Smooth muscle cell of the brain vasculature (primary cell): ENCODE measurements at places on chromosomes 4 and X.
A peak's percentile ranks its signal among the peaks of the same experiment; 100 is the strongest.

- no peak for DNase-seq
Observed at GRCh38 chrX:132615391-132616131, 126.7 kb upstream of the MBNL3 start.

- DNase-seq: no peak
Observed at GRCh38 chr4:172412851-172413580, 599.8 kb downstream of the GALNTL6 start.

- no peak for DNase-seq
Observed at GRCh38 chr4:78753091-78753490, 23.1 kb upstream of the BMP2K start.

- no peak for DNase-seq
Observed at GRCh38 chrX:9859711-9860555, 73.7 kb downstream of the SHROOM2 start.

GRCh38 chr4:167032871-167033270 lies 201.4 kb downstream of the SPOCK3 start:
- DNase-seq: no peak

DNA sequence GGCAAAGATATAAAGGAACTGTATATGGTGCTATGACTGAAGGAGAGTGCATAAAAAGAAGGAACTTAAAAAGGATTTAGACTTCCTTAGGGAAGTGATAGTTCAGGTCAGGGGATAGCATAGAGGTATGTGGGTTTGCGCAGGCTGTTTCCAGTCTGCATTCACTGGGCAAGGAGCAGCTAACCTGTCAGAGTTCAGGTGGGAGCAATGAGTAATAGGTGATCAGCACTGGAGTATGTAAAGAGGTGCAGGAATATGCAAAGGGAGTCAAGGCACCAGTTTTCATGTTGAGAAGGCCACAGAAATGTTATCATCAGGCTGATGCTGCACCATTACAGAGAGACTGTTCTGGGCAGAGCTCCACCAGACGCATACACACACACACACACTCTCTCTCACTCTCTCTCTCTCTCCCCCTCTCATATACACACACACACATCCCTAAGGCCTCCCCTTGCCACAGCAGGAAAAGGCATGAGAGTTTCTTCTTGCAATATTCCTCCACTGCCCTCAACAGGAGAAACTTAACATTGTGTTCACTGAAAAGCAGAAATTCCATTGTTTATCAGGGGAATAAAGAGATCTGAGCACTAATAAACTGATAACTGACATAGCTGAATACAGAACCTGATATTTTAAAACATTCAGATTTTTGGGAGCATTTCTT lies 256.4 kb upstream of the GRID2 start:
- DNase-seq: no peak

- no peak for DNase-seq
Observed at GRCh38 chr4:43837171-43837570, 611.4 kb downstream of the KCTD8 start.

DNA sequence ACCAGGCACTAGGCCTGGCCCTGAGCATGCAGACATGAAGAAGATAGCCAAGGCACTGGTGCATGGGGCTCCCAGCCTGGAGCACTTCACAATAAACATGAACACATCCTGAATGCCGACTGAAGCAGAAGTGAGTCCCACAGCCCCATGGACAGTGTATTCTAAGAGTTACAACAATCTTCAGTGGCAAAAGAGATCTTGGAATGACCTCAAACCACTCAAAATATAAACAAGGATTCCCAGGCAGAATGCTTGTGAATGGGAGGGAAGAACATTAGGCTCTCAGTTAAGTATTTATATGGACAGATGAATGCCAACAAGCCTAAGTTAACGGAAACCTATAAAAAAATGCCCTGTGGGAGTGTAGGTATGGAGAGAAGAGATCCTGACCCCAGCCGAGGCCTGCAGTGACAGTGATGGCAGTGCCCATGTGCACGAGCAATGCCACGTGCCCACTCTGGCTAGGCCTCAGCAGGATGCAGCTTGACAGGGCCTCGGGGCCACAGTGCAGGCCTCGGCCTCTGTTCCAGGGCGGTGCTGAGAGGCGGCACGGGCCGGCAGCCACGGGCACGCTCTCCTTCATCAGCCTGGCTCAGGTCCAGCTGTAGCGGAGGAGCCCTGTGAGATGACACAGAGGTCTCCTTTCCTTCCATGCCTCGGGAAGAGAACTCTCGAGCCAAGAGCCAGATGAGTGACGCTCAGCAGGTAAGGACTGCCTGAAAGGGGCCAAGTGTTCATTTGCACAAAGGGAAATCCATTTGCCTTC lies 49.2 kb downstream of the IRF2 start:
- DNase-seq: no peak

DNA sequence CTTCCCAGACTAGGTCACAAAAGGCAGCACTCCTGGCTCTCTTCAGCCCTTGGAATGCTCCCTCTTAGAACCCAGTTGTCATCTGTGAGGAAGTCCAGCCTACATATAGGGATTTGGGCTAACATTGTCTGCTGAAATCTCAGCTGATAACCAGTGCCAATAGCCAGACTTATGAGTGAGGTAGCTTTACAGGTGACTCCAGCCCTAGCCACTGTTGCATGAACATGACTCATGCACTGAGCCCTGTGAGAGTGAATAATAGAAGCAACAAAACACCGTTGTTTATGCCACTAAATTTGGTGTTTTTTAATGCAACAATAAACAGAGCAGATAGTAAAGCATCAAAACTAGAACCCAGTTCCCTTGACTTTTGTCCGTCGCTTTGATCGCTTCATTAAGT lies 433.2 kb downstream of the STIM2 start:
- no peak for DNase-seq

DNA sequence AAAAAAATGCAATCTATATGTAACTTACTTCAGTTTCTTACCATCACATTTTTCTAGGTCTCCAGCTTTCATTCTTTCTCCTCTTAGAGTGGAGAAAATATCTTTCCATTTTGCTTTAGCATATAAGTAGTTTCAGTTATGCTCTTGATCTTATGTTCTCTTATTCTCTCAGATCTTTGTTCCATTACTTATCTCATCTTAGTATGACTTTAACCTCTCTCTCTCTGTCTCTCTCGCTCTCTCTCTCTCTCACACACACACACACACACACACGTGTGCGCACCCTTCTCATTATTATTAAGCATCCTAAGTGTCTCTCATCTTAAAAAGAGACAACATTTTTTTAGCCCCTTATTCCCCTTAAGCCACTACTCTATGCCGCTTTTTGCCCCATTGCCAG lies 92.8 kb downstream of the FAAH2 start:
- no peak for DNase-seq

- DNase-seq: peak; percentile 32
Observed at GRCh38 chrX:10496345-10496965, 123.9 kb downstream of the MID1 start.

- DNase-seq: no peak
Observed at GRCh38 chrX:132216806-132217202, 2.4 kb downstream of the RAP2C start.

GRCh38 chr4:169158861-169159260 lies 111.9 kb downstream of the SH3RF1 start:
- no peak for DNase-seq

GRCh38 chr4:104989371-104989770 lies 157.3 kb upstream of the TET2 start:
- no peak for DNase-seq

GRCh38 chr4:52752936-52753335 lies 1.7 kb upstream of the ERVMER34-1 start:
- DNase-seq: no peak

DNA sequence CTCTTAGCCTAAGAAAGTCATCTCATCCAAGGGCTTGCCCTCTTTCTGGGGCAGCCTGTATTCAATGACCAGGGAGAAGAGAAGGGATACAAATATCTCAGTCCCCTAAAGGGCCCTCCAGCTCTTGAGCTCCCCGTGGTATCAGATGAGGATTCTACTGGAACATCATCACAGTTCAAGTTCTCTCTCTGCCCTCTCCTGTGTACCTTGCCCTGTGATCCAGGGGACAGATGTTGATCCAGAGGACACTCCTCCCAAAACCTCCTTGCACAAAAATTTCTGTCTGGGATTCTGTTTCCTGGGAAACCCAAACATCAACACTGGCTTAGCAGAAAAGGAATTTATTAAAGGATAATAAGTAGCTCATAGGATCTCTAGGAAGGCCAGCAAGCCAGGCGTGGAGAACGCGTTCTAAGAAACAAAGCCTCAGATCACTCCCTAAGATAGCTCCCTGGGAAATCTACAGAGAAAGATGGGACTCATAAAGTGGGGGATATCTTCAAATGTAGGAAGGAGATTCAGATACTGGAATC lies 296.3 kb upstream of the KLF3 start:
- no peak for DNase-seq

GRCh38 chr4:56844802-56845580 lies 23.5 kb upstream of the SPINK2 start:
- no peak for DNase-seq

GRCh38 chr4:112038861-112039260 lies 106.4 kb upstream of the FAM241A start:
- no peak for DNase-seq

- DNase-seq: no peak
Observed at GRCh38 chr4:113232194-113232593, 182.7 kb downstream of the ANK2 start.
